Right cardiac atrium (tissue), 5 donors: ENCODE measurements at places on chromosomes 16 and 17. TPM values are rescaled to one million over a fixed set of nuclear protein-coding genes. Genes with fewer than 3 reads are reported as not detected.

DNA sequence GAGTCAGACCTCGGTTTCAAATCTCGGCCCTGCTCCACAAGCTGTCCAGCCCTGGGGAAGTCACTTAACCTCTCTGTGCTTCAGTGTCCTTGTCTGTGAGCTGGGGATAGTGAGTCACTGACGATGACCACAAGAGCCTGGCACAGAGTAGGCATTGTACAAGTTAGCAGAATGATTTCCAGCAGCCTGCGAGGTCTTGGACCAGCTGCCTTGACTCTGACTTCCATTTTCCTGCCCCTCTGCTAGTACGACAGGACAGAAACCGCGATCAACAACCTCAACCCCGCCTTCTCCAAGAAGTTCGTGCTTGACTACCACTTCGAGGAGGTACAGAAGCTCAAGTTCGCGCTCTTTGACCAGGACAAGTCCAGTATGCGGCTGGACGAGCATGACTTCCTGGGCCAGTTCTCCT lies 20.7 kb downstream of the CPNE2 start:
- DNase-seq: no peak

- peak; percentile 92 for DNase-seq
Observed at GRCh38 chr17:40062329-40063186, at the start of gene THRA. Gene THRA (plus strand): TSS chr17:40062965. CDS start chr17:40074489, 11,524 bp downstream.

- no peak for DNase-seq
Observed at GRCh38 chr17:12794919-12795532, 5.7 kb downstream of the ARHGAP44 start.

DNA sequence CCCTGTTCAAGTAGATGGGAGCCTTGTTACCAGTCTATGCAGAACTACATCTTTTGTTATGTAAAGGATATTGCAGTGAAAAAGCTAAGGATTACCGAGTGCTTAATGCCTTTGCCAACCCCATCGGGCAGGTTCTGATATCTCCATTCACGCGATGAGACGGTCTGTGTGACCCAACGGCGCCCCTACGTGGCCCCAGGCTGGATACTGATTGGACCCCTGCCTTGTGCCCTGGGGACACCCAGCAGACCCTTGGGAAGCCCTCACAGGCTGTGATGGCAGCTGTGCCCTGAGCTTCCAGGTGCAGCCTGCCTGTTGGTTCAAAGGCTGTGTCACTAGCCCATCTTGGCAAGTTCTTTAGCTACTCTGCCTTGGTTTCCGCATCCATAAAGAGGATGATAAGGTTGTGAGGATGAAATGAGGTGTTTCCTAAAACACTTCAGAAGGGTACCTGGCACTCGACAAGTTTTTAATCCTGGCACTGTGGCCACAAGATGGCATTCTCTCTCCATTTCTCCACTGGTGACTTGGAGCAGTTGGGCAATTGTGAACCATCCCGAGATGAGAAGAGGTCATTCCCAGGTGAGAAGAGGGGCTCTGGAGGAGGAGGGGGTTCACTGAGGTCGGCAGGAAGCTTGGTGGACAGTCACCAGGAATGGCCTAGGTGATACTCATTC lies 33.6 kb downstream of the HAPSTR1 start:
- DNase-seq: no peak

DNA sequence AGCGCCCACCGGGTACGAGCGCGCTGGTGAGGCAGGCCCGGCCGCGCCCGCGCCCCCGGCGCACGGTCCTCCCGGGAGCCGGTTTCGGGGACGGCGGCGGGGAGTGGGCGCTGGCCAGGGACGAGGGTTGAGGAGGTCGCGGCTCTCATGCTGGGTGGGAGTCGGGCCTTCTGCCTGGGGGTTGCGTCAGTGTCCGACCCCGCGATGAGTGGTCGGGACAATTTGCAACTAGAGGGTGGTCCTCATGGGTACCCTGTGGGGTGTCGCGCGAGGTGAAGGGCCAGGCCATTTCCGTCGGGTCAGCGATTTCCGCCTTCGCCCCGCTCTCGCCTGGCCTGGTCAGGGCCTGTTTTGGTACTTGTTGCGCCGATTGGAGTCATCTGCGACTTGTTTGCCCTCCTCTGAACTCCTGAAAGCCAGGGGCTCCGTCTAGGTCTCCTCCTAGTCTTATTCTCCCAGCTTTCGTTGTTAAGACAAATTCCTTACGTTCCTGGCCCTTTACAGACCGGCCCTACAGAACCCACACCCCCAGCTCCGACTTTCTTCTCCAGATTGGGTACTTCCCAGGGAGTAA lies 14.9 kb downstream of the NAA60 start:
- peak; percentile 72 for DNase-seq

DNA sequence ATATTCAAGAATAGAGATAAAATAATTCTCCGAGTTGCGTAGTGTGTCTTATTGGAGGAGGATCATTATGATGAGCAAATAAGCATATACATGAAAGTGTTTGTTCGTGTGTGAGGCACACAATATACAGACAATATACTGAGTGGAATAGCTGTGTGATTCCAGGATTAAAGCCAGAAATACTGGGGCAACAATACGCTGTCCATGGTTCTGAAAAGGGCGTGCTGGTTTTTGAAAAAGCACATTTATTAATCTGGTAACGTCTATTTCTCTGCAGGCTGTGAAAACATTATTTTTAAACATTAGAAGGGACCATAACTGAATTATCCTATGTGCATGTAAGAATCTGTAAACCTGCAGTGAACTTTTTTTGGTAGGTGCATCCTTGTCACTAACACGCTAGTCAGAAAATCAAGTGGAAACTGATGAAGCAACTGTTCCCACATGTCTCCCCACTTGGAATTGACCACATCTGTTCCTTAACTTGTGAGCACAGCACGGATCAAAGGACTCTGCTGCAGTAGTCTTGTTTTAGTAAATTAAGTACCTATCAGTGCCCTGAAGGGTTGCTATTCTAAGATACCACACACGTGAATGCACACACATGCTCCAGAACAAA lies 346.0 kb downstream of the GRIN2A start:
- DNase-seq: no peak

DNA sequence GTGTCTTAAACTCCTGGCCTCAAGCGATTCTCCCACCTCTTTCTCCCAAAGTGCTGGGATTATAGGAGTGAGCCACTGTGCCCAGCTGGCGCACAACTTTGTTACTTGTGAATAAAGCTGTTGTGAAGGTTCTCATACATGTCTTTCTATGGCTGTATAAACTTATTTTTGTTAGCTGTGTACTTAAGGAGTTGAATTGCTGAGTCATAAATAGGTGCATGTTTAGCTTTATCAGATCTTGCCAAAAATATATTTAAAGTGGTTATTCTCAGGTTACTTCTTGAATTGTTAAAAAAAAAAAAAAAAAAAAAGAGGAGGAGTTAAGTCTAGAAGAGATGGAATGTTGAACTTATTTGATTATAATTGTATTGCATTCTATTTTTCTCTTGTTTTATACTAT lies 47.6 kb upstream of the IRX3 start:
- no peak for DNase-seq

DNA sequence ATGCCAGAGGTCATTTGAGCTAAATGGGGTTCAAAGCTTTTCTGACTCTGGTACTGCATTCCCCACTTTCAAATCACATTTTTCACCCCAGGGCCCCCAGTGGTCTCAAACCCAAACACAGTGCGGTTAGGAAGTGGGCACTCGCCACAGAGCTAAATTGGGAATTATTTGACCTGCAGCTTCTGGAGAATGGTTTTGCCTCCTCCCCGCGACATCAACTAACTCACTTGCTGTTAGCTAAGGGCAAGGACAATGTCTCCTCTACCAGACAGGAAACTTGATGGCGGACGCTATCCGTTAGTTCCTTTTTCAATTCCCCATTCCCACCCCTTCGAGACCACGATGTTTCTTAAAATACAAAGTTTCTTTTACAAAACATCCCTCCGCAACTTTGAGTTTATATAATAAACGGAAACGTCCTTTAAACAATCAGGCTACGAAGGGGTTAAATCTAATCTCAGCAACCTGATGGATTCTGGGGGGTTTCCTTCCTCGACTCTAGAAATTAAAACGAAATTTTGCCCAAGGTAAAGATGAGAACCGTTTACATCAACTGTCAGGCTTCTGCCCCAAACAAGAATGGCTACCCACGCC lies 500 bp upstream of the KAT7 start:
- DNase-seq: no peak

- DNase-seq: no peak
Observed at GRCh38 chr16:17654571-17654970, 183.8 kb upstream of the XYLT1 start.

Gene GP2
- 0.05 TPM for polyA plus RNA-seq

Gene CACNG1
- not detected for polyA plus RNA-seq

Gene TSPOAP1
- polyA plus RNA-seq: 13.0 TPM

GRCh38 chr16:78560997-78561396 lies 461.5 kb downstream of the WWOX start:
- DNase-seq: no peak

DNA sequence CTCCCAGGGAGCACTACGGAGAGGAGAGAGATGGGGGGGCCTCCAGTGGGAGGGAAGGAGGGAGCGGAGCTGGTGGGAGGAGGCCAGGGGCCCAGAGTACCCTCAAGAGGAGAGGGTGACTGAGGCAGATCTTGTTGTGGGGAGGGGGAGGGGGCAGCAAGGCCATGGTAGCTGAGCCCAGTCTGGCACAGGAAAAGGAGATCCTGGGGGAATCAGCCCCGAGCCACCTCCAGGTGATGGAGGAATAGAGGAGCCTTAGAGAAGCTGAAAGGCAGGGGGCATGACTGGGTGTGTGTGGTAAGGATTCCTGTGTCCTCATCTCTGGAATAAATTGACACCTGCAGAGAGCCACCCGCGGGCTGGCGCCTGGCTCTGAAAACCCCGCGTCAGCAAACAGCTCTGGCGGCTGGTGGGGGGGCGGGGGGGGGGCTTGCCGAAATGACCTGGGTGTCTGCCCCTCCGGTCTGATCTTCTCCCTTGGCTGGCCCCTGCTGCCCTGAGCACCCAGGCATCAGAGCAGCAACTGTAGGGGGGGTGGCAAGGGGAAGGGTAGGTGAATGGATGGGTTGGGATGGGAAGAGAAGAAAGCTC lies 1.3 kb upstream of the NLGN2 start:
- no peak for DNase-seq

Gene SPATA32
- not detected for polyA plus RNA-seq

- no peak for DNase-seq
Observed at GRCh38 chr16:63315229-63315628, 1279.0 kb upstream of the CDH8 start.

Gene SLC38A8
- not detected for polyA plus RNA-seq
